ENCODE measurements at places on chromosomes 3 and 15.

DNA sequence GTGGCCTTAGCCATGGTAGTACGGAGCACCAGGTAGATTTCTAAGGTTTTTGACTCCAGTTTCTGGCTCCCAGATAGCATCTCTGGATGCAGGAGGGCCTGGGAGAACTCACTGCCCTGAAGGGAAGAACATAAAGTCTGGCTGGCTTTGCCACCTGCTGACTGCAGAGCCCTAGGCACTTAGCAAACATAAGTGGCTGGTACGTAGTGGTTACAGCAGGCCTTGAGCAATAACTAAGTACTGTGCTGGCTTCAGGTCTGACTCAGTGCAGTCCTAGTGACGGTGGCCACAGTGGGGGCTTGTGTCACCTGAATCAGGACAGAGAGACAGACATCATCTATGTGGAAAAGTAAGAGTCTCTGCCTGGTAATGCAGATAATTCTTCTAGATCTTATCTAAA is 871.1 kb downstream of the PDCD6IP start:
- no peak for DNase-seq

DNA sequence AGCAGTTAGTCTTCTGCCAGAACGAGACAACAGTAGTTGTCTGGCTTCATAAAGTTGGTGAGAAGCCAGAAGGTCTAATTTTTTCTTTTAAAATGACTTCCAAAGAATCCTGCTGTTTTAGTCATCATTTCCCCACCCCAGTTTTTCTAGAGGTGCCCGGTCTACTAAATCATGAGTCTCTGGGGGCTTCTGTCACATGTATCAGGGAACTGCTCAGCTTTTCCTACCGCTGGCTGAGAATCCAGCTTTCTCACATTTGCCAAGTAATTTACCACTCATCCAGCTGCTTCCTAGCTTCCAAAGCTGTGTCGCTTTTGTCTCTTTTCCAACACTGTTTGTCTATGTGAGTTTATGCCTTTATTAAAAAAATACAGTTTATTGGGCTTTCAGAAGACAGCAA is 183.3 kb downstream of the NSUN3 start:
- no peak for DNase-seq

DNA sequence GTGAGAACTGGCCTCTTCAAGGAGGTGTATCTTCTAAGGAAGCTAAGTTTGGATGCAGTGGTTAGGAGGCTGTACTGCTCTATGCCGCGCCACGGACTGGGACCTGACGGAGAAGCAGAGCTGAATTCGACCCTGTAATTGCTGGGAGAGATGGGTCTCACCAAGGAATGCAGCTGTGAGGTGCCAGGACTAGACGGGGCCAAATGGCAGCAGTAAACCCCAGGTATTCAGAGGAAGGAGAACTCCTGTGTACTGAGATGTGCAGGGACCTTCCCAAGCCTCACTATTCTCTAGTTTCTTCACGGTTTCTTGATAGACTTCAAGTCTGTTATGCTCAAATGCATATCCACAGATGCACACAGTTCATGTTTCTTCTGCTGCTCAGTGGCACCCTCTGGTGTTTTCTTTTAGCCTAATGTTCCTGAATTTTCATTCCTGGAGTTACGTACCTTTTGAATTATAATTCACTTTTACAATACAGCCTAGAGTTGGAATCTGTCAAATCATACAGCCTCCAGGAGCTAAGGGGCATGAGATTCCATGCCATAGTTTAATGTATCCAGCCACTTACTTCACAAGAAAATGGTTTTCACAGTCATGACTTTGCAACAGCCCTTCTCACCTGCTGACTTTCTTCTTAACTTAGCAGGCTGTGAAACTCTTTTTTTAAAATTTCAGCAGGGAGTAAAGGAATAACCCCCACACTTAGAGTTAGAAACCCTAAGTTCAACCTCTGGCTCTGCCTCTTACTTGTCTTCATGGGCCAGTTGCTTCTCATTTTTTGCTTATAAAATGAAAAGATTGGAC is 61.8 kb downstream of the GLDN start:
- no peak for DNase-seq

DNA sequence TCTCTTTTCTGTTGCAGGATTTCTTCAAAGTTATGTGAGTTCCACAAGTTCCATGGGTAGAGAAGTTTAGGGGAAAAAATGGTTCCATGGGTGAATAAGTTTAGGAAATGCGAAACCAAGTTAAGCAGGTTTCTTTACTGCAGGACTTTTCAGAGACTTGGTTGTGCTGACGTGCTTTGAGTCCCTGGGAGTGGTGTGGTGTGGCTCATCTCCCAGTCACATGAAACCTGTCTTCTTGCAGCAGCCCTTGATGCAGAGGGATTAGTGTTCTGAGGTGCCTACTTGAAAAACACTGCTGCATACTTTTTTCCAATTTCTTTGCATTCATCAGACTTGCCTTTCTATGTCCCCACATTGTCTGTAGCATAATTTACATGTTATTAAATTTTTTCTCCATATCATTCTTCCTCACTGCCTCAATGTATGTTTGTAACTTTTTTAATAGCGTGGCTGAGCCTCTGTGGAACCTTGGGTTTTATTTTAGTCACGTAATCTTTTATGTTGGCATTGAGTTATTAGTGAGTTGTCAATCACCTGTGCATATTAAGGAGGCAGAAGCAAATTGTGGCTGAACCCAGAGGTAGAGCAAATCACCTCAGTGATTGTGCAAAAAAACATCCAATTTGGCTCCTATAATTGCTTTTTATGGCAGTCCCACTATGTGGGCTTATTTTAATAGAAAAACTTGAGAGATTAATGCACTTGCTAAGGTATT is 115.6 kb downstream of the CACNA2D3 start:
- no peak for DNase-seq

- DNase-seq = no peak
Measured at GRCh38 chr3:130379274-130379673, 33.8 kb downstream of the COL6A5 start.

GRCh38 chr15:63999177-63999576 is 47.1 kb downstream of the DAPK2 start:
- DNase-seq = no peak

- no peak for DNase-seq
Measured at GRCh38 chr3:184977796-184978195, 165.8 kb downstream of the VPS8 start.

GRCh38 chr3:30355622-30356021 is 250.8 kb upstream of the TGFBR2 start:
- no peak for DNase-seq

DNA sequence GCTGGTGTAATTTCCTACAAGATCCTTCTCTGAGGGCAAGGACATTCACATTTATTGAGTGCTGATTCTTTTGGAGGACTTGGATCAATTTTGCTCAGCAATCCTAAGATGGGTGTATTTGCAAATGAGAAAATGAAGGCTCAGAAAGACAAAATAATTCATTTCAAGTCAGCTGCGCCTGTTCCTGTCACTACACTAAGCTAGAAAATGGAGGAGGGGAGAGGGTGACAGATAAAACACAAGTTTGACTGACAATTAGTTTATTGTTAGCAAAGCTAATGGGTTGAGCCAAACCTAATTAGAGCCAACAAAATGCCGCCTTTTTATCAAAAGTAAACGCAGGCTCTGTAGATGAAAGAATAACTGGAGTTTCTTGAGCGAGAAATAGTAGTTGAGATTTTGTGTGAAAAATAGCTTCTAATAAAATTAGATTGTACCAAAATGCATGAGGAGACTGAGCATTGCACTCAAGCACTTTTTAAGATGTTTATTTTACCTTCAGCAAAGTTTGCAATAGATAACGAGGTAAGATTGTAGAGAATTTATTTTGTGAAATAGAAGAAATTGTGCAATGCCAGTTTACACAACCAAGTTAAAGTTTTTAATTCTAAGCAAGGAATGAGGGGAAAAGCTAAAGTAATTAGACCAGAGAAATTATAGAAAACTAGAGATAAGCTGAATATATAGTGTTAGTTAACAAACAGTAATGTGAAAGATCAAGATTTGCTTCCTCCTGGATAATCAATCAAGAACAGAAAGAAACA is 39.6 kb upstream of the SECISBP2L start:
- DNase-seq = no peak

DNA sequence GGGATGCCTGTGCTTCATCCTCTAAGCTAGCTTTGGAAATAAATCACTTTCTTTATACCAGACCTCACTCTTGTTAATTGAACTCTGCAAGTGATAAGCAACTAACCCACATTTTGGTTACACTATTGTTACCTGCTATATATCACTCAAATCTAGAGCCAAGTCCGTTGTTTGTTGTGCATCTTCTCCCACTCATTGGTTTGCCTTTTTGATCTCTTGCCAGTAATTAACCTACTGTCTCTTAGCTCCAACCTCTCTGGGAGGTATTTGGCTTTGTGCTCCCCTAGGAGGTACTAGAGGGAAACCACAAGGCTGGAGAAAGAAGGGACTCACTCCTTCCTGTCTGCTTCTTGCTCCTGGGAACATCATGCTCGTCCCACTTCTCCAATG is 12.8 kb upstream of the CRBN start:
- no peak for DNase-seq

- no peak for DNase-seq
Measured at GRCh38 chr3:118199044-118199443, 835.6 kb downstream of the IGSF11 start.

- no peak for DNase-seq
Measured at GRCh38 chr3:137761563-137762503, 2.3 kb upstream of the SOX14 start.
